NCI-H187 treated with DMSO at 0.1 percent for 48 hours (cell line): ENCODE measurements at places on chromosomes 5 and 9.

- no peak for DNase-seq
These were observed 6.1 kb downstream of the CA9 start for GRCh38 chr9:35679766-35680330.

- DNase-seq: no peak
These were observed 53.8 kb downstream of the MFAP3 start for GRCh38 chr5:154092356-154093141.

DNA sequence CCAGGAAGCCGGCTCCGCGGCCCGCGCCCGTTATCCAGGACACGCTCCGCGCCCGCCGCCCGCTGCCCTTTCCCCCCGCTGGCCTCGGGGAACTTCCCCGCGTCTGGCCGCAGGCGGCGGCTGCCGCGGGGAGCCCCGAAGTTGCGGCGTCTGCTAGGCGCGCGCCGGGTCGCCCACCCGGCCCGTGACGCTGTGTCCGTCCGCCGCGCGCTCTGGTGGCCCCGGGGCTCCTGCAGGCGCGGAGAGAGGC is 621 bp upstream of the GCNT4 start:
- DNase-seq: no peak

DNA sequence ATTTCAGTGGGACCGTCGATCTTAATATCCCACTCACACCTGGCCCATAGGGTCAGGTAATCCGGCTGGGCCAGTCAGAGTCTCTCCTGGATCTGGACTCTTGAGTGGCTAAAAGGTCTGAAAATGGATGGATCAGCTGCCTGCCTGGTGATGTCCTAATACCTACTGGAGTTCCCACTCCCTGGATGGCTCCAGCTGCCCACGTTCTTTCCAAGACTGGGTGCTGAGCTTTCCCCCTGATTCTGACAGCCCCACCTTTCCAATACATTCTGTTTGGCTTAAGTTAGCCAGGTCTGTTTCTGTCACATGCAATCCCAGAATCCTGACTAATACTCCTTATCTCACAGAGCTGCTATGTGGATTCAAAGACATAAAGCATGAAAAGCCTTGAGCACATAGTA is 10.2 kb downstream of the SH3PXD2B start:
- DNase-seq: no peak

- DNase-seq: no peak
These were observed 114.5 kb upstream of the LMX1B start for GRCh38 chr9:126499005-126499910.

- no peak for DNase-seq
These were observed 259.2 kb downstream of the SLCO4C1 start for GRCh38 chr5:102036927-102037326.

DNA sequence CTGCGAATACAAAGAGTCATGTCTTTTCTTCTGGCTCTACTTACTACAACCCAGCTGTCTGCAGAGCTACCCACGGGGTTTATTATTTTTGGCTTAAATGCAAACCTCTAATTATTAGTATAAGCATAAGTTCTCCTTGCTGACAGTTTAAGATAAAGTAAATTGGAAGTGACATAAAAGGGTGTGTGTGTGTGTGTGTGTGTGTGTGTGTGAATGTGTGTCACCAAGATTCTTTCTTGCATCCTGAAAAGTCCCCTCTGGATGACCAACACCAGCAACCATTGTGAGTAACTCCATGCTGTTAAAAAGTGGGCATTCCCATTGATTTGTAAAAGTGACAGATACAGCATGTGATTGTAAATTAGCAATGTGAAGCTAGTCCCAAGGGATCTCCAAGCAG is 803.8 kb upstream of the ZNF608 start:
- DNase-seq: no peak

DNA sequence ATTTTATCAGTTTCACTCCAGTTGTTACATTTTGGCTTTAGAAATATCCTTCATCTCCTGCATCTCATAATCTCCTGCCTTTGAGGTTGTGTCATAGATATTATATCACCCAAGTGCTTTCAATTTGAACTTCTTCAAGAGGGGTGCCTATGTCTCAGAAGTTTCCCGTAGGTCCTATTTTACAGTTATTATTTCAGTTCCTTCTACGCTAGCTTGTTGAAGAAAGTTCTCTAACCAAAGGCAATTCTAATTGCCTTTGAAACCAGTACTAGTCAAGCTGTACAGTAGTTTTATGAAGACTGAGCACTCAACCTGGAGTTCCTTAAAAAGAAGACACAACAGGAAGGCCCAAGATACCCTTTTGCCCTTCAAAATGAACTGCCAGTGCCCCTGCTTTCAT is 116.4 kb downstream of the ZCCHC7 start:
- no peak for DNase-seq

GRCh38 chr9:92980085-92980745 is 32.9 kb downstream of the FGD3 start:
- DNase-seq: no peak

- no peak for DNase-seq
These were observed 5.8 kb upstream of the TRIM14 start for GRCh38 chr9:98124637-98125426.

DNA sequence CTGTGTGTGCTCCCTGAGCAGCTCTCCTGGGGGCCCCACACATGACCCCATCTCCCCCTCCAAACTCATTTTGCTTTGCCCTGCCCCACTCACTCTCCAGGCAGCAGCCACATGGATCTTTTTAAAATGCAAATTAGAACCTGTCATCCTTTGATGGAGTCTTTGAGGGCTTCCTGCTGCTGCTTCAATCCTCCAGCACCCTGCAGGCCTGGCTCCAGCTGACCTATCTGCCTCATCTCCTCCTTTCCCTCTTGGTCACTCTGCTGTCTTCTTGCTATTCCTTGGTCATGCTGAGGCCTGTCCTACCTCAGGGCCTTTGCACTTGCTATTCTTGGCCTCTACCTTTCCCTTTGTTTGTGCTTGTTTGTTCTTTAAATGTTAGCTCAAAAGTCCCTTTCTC is 17.9 kb downstream of the NDST1 start:
- DNase-seq: no peak

DNA sequence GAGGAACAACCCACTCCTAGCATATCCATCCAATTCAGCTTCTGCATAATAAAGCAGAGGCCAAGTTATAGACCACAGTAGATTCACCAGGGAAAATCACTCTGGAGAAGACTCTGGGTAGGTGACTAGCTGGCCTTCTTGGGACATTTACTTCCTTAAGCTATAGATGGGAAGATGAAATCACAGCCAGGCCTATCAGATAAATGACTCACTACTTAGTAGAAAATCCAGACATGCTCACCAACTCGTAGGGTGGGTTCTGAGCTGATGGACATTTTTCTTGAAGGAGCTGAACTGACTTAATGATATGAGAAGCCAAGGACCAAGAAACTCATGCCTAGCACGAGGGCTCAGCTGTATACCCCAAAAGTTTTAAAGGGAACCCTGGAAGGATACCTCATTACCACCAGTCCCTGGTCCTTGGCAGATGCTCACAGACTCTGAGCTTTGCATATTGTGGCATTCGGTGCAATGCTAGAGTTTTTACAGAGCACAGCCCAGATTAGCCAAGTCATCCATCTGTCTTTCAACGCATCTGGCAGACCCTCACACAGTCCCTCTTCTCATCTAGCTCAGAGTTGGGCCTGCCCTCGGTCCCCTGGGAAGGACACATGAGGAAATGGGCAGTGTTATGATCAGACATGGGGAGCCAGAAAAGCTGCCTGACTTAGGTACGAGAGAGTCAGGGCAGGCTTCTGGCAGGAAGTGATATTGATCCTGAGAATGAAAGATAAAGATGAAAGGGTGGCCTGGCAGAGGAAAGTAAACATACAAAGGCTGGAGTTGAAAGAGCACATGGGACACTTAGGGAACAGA is 15.0 kb downstream of the ACSL6 start:
- no peak for DNase-seq

DNA sequence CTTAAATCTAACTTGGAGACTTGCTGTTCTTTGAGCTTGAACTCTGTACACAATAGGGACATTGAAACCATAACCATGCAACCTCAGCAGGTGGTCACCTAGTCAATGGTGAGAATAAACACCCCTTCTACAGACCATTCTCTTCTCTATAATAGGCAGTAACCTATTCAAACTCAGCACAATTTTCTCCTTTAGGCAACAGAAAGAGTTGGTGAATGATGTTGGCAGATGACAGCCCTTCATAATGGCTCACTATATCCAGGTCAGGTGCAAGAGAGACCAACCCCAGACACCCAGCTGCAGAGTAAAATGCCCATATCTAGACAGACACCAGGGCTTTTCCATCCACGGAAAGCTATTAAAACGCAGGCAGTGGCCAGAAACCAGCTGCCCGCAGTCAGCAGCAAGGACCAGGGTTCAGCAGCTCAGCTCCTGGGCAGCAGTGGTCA is 106.7 kb downstream of the SERINC5 start:
- DNase-seq: no peak

GRCh38 chr9:38708759-38709158 is 11.2 kb downstream of the FAM240B start:
- no peak for DNase-seq

GRCh38 chr9:92635760-92636159 is 34.2 kb downstream of the IPPK start:
- no peak for DNase-seq

DNA sequence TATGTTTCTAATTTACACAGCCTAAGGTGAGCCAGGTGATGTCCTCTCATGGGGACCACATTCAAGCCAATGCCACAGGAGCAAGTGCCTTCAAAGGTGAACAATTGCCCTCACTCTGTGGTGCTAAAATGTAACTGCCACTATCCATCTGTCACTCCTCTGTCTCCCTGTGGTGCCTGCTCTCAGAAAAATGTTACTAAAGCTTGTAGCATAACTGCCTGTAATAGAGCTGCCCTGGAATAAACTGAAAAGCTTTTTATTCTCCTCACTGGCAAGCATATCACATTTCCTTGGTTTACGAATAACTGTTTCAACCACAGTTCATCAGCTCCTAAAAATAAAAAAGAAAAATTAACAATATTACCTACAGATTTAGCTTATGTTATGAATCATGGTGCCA is 142.4 kb downstream of the ST8SIA4 start:
- no peak for DNase-seq

DNA sequence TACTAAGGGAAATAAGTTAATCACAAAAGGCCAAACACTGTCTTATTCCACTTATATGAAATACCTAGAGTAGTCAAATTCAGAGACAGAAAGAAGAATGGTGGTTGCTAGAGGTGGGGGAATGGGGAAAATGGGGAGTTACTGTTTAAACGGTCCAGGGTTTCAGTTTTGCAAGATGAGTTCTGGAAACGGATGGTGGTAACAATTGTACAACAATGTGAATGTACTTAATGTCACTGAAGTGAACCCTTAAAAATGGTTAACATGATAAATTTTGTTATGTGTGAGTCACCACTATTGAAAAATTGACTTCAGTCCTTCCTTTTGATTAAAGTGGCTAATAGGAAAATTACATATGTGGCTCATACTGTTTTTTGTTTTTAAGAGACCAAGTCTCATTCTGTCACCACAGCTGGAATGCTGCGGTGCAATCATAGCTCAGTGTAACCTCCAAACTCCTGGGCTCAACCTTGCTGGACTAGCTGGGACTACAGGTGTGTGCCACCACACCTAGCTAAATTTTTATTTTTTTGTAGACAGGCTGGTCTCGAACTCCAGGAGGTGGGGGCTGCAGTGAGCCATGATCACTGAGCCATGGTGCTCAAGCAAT is 8.7 kb downstream of the UBQLN1 start:
- no peak for DNase-seq

- DNase-seq: no peak
These were observed 148.2 kb downstream of the GIN1 start for GRCh38 chr5:102971676-102972293.

DNA sequence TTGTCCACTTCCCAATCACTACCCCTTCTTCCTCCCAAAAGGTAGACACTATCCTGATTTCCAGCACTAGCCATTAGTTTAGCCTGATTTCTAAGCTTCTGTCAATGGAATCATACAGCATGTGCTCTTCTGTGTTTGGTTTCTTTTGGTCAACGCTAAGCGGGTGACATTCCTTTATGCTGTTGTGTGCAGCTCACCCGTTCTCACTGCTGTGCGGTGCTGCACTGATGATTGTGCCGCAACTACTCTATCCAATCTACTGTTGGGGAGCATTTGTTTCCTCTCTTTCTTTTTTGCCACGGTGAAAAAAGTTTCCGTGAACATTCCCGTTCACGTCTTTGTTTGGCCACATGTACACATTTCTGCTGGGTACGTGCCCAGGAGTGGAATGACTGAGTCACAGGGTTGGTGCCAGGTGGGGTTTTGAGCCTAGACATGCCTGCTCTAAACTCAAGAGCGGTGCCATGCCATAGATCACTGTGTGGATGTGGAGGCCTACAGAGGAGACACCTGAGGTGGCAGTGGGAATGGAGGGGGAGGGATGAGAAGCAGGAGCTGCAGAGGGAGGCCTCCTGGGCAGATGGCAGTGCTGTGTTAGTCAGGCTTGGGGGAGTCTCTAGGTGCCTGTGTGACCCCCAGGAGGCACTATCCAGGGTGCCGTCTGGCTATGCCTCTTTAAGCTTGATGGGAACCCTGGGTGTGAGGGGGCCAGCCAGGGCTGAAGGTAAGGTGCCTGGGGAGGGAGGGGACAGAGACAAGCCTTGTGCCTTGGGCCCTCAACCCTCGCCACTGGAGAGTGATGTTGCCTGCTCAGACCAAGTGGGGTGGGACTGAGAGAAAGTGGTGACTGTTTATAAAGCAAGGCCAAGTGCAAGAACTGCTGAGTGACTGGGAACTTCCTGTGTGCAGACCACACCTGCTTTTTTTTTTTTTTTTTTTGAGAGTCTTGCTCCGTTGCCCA is 11.4 kb upstream of the ANKRD33B start:
- DNase-seq: no peak

DNA sequence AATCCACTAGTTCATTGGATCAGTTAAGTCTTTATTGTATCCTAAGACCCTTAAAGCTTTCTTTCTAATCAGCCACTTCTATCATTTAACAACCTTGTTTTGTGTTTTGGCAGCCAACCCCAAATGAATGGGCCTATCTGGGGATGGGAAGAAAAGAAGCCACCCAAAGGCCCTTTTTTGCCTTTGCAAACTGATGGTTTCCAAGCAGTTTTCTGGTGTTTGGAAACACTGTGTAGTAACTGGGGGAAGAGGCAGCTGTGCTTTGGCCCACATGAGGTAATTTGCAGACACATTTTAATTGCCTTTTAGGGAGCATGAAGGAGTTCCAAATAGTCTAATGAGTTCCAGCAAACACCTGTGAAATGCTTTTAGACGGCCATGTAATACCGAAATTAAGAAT is 1751.3 kb upstream of the WWC1 start:
- no peak for DNase-seq

GRCh38 chr9:19895006-19895405 is 106.2 kb upstream of the SLC24A2 start:
- DNase-seq: no peak

DNA sequence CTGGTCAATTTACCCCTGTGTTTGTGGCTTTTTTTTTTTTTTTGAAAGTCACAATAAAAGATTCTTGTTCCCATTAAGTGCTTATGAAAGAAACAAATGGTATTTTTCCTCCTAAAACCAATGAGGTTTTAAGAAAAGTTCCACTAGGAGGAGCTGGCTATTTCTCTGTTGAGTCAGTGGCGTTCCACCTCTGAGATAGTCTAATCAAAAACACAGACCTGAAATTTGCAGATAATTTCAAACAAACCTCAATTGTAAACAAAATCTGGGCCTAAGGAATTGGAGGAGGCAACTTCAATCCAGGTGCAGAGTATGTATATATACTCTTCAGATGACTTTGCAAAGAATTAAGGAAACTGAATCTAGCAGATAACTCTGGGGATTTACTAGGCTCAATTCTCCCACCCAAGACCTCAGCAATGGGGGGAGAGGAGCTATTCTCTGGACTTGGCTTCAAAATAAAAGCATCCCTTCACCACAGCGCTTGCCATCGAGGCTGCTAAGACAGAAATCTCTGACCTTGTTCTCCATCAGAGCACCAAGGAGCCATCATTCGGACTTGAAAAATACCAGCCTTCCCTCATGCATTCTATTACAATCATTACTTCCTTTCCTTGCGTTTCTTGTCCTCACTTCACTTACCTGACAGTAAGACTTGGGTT is 52.4 kb downstream of the FANCC start:
- no peak for DNase-seq
